NCI-H526 treated with DMSO at 0.1 percent for 48 hours (cell line): ENCODE measurements at places on chromosomes 12 and 14.

DNA sequence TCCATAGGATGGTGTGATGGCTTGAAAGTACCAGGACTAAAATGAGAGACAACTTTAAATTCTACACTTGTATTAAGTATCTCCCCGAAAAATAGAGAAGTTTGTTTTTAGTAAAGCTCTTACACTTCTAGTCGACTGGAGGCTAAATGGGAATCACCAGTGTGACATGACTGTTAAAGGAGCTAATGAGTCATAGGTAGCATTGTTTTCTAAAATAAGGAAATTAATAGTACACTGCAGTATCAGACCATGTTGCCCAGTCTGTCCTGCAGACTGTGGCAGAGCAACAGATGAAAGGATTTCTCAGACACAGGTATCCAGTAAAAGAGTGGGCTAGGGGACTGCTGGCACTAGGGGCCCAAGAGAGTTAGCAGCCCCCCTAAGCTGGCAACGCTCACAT lies 140.1 kb downstream of the TMEM117 start:
- no peak for DNase-seq

DNA sequence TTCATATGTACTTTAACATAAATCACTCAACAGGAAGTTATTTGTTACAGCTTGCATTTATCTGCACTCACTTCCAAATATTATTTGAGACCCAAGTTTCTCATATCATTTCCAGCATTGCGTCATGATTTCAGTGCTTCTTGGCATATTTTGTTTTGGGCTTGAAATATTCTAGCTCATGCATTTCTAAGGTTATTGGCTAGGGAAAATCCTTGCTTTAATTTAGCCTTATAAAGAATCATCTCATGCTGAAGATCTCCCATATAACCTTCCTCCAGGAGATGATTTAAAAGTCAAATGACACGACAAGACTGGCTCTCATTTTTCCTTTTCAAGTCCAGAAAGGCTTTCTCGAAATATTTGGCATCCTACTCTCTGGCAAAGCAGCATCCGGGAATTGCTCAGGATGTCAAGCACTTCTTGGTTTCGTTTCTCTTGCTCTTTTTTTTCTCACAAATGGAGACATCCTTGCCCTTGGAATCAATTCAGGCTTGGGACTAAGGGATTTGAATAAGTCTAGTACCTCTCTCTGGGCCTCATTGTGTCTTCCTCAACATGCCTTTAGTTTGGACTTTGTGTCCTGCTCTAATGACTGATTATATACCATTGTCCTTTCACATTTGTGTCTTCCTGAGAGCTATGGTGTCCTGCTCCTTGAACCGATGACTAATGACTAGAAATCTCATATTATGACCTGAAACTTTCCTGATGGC lies 295.0 kb downstream of the RMST start:
- no peak for DNase-seq

GRCh38 chr12:132827763-132828703 lies 636 bp downstream of the GOLGA3 start:
- no peak for DNase-seq

GRCh38 chr12:6684609-6685008 lies 4.6 kb downstream of the ZNF384 start:
- DNase-seq, result peak; percentile 4

DNA sequence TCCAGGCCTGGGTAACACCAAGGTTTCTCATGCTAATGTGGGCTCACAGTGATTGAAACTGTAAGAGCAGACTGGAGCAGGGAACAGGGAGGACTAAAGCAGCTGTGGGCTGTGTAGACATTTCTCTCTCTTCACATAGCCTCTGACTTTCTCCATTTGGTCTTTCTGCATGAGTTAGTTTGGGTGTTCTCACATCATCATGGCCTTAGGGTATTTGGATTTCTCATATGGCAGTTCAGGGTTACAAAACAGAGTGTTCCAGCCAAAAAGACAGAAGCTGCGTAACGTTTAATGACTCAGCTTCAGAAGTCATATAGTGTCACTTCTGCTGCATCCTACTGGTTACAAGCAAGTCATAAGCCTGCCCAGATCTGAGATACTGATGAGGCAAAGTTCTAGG lies 52.0 kb upstream of the OSBPL8 start:
- DNase-seq, result no peak

DNA sequence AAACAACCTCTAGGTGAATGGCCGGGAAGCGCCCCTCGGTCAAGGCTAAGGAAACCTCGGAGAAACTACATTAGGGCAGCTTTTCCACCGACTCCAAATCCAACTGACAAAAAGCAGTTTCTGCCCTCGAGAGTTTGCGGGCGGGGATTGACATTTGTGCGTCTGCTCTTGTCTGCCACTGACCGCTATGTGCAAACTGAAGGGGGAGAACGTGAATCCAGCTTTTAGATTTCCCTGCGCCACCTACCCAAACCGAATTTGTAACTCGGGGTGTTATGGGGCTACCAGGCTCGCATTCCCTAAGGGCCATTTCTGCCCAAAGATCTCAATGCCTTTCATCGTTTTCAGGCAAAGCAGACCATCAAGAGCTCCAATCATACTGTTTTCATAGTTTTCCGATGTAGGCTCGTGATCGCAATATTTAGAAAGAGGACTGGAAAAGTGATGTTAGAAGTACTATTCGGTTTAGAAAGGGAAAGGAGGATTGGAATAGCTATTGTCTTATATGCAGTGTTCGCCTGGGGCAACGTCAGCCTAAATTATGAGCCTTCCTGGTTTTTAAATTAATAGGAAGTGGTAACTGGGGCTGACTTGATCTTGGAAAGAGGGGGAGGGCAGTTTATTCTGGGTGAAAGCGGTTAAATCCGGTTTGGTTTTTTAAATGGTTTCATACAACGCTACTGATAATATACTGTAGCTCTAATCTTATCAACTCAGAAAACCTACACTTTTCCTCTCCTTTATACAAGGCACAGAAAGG lies 45.4 kb downstream of the BCAT1 start:
- no peak for DNase-seq

DNA sequence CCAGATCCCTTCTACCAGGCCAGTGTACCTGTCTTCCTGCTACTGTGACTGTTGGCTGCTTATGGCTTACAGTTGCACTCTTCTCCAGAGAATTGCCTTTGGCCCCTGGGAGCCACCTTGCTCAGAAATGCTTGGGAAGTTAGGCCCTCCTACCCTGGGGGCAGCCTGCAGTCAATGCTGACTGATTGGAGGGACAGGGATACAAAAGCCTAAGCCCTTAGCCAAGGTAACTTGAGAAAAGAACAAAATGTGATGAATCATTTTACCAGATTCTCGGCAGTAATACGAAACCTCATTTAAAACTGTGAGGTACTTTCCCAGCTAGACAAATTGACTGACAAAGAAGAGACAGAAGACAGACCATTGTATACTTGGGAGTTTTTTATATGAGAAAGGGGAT lies 47.3 kb downstream of the PTCSC3 start:
- DNase-seq, result no peak

- DNase-seq, result no peak
These were observed 2.6 kb downstream of the BMP4 start for GRCh38 chr14:53953828-53954550.

DNA sequence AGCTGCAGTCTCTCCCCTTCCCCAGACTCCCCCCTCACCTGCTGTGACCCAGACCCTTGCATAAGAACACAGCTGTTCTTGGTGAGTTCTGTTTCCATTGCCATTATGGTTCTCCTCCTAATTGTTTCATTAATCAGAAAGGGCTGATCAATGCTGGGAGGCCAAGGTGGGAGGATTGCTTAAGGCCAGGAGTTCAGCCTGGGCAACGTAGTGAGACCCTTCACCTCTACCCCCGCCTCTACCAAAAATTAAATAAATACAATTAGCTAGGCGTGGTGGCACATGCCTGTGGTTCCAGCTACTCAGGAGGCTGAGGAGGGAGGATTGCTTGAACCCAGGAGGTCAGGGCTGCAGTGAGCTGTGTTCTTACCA lies 17.2 kb upstream of the FAIM2 start:
- no peak for DNase-seq

- no peak for DNase-seq
These were observed 157.3 kb downstream of the BCAT1 start for GRCh38 chr12:24791622-24792021.

GRCh38 chr12:124693111-124693723 lies 125.8 kb upstream of the NCOR2 start:
- DNase-seq, result no peak

DNA sequence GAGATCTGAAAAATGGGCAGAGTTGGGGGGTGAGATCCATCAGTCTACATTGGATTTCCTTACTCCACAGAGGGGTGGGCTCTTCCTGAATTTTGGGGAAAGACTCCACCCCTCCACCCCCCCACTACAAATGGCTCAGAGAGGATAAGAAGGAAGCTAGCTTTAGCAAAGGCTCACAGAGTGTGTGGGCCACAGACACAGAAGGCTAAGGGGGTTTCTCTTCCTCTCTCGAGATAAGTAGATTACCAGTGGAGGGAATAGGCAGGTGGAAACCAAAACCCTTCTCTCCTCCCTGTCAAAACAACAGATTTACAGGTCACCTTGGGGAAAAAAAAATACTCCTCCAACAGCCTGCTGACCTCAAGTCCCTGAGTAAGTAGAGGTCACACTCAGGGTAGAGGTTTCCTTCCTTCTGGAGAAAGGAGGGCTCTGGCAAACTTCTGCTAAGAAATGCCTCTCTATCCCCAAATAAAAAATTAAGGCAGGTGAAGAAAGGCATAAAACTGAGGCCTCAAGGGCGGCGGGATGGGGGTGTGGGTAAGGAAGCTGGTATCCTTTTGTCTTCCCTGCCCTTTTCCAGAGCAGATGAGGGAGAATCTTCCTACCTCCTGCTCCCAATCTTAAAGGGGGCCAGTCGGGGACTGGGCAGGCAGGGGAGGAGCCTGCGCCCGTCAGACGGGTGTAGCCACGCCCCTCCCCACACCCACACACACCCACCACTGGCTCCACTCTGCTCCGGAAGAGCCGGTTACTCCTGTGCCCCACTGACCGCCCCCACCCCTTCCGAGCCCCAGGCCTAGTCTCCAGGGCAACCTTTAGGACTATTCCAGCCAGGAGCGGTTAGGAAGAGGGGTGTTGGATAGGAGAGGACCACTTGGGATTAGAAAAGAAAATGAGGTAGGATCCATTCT lies 1.9 kb upstream of the BAZ2A start:
- DNase-seq, result peak; percentile 34

- no peak for DNase-seq
These were observed 2.5 kb upstream of the CCND2 start for GRCh38 chr12:4270831-4271716.

GRCh38 chr14:56390859-56391258 lies 188.7 kb upstream of the TMEM260 start:
- DNase-seq, result no peak

DNA sequence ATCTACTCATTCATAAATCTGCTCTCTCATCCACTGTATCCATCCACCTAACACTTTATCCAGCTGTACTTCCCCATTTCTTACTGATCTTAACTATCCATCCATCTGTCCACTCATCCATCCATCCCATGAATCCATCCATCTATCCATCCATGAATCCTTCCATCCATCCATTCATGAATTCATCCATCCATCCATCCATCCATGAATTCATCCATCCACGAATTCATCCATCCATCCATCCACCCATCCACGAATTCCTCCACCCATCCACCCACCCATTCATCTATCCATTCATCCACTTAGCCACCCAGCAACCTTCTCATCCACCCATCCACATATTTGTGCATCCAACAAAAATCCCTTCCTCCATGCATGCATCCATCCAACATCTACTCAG lies 128.6 kb upstream of the MYL2 start:
- no peak for DNase-seq

DNA sequence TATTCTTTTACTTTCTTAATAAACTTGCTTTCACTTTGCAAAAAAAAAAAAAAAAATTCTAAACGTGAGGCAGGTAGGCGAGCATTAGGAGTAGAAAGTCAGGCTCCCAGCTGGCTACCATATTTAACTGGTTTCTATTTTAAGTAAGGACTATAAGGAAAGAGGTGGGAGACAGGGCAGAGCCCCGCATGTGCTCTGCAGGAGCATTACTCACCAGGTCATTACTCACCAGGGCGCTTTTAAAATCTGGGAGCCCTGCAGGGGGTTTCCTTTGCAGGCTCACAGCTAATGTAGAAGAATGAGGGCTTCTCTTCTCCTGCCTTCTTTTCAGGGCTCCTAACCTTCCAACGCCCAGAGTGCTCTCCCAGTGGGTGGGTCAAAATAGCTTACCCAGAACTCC lies 14.0 kb upstream of the DPF3 start:
- no peak for DNase-seq

DNA sequence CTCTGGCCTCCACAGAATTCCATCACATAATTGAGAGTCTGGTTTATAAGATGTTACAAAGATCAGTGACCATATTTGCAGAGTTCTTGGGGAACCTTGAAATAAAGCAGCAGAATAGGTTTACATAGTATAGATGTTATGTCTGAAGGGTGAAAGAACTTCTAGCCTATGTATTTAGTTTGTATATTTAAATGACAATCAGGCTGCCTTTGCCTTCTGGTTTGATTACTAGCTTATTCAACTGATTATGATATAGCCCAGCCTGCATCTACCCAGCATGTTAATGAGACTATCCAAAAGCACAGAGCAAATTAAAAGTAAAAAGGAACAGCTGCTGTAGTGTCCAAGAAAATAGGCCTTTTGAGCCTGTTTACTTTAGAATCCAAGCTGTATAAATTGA lies 85.3 kb downstream of the APAF1 start:
- DNase-seq, result no peak

- DNase-seq, result no peak
These were observed 276.5 kb downstream of the PAWR start for GRCh38 chr12:79414252-79414651.

- DNase-seq, result no peak
These were observed 577.8 kb downstream of the AACS start for GRCh38 chr12:125643055-125643454.

- no peak for DNase-seq
These were observed 169.2 kb upstream of the MYL2 start for GRCh38 chr12:111089616-111090015.

GRCh38 chr14:49946320-49947141 lies 53.6 kb downstream of the ARF6 start:
- DNase-seq, result no peak

GRCh38 chr14:102727336-102728095 lies 49.7 kb upstream of the TRAF3 start:
- DNase-seq, result no peak

GRCh38 chr12:49831717-49832116 lies 3.5 kb upstream of the NCKAP5L start:
- DNase-seq, result no peak

GRCh38 chr12:32482226-32482625 lies 82.9 kb downstream of the FGD4 start:
- no peak for DNase-seq

GRCh38 chr12:90262251-90262650 lies 553.6 kb upstream of the ATP2B1 start:
- DNase-seq, result no peak

DNA sequence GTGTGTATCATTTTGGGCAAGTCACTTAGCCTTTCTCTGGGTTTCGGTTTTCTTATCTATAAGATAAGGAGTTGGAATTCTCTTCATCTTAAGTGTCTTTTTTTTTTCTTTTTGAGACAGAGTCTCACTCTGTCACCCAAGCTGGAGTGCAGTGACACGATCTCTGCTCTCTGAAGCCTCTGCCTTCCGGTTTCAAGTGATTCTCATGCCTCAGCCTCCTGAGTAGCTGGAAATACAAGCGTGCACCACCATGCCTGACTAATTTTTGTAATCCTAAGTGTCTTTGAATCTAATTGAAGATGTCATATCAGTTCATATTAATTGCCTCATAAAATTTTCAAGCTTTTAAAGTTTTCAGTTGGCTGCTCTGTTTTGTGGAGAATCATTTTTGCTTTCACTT lies 4.0 kb downstream of the SRGAP1 start:
- no peak for DNase-seq
